ENCODE measurements at places on chromosomes 1 and 21.

DNA sequence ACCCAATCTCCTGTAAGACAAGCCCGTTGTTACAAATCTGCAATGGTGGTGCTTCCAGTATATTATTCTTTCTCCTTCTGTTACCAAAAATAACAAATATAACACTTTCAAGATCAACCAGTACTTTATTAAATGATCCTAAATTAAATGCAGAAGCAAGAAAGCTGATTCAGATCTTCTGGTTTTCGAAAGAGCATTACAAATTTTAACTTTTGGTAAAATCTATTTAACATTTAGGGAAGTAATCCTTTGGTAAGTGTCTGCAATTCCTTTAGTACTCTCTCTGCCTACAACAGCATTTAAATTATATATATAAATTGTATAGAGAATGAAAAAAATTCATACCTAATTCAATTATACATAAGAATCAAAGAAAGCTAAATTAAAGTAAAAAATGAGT lies 198.6 kb upstream of the HMCN1 start:
- DNase-seq, result no peak

- DNase-seq, result no peak
Measured at GRCh38 chr1:154959426-154959780, 2.2 kb downstream of the PYGO2 start.

DNA sequence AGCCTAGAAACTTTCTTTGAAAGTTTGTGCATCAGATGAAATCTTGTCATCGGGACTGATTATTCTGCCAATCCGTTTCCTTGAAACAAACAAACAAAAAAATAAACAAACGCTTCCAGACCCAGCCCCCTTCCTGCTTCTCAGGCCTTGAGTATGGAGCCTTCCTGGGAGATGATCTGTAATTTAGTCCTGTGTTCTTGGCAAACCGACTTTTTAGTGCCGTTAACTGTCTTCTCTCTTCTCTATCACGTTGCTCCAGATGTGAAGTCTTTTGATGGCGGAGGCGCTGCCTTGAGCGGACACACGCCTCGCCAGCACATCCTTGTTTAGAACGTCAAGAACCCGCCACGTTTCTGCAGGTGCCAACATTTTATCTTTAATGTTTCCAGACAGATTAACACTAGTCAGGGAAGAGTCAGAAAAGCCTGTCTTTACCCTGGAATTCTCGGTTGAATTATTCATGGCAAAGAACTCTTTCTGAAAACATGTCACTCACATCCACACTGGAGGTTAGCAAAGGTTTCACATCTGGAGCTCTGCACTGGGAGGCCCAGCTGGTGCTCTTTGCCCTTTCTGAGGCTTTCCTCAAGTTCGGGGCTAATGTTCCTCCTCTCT lies 265.7 kb upstream of the C1orf174 start:
- DNase-seq, result no peak

GRCh38 chr1:63916485-63917360 lies 142.9 kb downstream of the ROR1 start:
- DNase-seq, result no peak

DNA sequence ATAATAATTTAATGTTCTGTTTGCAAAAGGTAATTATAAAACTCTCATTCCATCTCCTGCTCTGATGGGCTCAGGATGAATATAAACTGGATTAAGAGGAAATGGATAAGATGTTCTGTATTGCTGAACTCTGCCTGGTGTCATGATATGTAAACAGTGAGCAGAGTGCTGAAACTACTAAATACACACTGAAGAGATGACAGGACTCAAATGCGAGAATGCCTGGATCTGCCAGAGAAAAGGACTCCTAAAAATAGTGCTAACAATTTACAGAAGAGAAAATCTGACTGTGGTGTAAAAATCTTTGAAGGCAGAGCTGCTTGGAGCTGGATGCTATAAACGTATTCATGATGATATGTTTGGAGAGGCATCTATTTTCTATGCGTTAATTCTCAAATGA lies 303.2 kb downstream of the RWDD3 start:
- DNase-seq, result no peak

DNA sequence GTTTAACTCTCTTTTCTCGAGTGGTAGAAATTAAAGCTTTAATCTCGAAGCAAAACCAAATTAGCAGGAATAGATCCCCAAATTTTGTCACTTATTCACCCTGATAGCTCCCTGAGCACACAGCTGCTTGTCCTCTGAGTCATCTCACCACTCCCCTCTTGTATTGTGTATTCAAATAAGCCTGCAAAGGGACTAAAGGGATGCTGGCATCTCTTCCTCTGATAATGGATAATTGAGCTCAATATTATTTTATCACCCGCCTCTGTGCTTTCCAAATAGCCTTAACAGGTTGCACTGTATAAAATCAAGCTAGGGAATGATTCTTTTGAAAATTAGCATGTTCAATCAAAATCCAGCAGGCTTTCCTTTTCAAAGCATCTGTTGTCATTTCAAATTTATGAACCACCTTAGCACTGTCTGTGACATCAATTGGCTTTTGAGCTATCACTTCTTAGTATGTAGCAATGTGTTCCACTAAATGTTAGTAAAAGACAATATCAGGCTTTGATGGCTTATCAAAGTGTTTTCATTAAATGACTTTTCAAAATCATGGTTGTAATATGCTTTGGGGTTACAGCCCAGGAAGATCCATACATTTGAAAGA lies 561.6 kb downstream of the PLA2G4A start:
- no peak for DNase-seq

DNA sequence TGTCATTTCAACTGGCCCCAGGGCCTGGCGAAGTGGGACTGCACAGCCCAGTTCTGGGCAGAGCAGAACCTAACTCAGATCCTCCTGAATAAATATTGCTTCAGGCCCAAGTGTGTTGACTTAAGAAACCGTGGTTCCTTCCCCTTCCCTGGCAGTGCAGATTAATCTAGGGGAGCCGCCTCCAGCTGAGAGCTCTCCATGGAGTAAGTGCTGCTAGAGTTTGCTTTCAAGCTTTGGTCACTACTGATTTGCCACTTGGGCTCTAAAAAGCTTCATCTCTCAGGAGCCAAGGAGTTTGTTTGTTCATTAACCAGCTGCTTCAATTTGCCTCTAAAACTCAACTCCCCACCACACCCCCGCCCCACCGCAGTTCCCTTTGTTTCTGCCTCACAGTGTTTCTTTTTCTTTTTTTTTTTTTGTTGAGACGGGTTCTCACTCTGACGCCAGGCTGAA lies 112.1 kb downstream of the DTL start:
- no peak for DNase-seq

- no peak for DNase-seq
Measured at GRCh38 chr1:153397924-153398651, 7.2 kb upstream of the S100A8 start.

GRCh38 chr1:94554580-94554979 lies 13.0 kb upstream of the F3 start:
- DNase-seq, result no peak

GRCh38 chr1:149962039-149962647 lies 25.5 kb upstream of the MTMR11 start:
- peak; percentile 71 for DNase-seq

DNA sequence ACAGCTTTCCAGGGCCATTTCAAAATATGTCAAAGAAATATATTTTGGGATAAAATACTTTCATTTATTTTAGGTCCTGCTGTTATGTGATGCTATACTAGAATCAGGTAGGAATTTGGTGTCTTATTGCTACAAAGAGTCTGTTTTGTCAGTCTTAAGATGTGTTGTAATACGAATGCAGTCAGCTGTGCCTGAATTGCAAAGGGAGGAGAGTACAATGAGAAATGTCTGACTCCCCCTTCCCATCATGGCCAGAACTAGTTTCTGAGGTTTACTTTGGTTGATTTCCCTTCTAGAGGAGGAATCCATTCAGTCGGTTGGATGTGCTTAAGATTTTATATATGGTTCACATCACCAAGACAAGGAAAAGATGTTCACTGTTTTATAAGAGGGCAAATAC lies 75.7 kb upstream of the TNFSF18 start:
- no peak for DNase-seq

GRCh38 chr1:167927046-167927754 lies 9.3 kb upstream of the DCAF6 start:
- no peak for DNase-seq

DNA sequence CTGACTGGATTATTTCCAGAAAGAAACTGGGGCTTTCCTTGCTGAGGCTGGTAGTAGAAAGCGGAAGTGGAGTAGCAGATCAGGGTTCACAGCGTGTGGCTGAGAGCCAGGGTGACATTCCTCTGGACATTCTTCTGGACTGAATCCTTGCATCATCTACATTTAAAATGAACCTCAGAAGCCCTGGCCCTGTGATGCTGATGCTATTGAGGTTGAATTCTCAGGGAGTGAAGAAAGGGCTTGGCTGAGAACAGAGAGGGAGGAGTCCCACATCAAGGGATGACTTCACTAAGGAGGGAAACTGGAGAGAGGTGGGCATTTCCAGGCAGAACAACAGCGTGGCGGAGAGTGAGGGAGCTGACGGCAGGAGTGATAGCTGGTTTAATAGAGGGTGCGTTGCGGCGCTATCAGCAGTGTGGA lies 102.3 kb upstream of the LMO4 start:
- peak; percentile 23 for DNase-seq

GRCh38 chr1:160541622-160542302 lies 18.7 kb upstream of the SLAMF6 start:
- DNase-seq, result no peak

GRCh38 chr1:110829955-110830553 lies 42.9 kb upstream of the CD53 start:
- DNase-seq, result peak; percentile 52

- DNase-seq, result no peak
Measured at GRCh38 chr1:197660389-197660788, 114.9 kb downstream of the DENND1B start.

DNA sequence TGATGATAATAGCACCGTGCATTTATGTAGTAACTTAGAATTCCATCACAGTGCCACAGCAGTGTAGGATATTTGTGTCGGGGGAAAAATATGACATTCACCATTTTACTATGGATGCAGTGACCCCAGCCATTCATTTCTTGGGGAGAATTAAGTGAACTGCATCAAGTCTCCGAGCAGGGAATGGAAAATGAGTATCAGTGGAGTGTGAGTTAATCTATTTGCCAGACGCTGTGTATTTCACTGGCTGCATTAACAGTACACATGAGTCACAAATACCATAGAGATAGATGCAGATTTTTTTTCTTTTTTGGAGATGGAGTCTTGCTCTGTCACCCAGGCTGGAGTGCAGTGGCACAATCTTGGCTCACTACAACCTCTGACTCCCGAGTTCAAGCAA lies 33.8 kb upstream of the SLC45A1 start:
- no peak for DNase-seq

- DNase-seq, result no peak
Measured at GRCh38 chr1:6066680-6067079, 21.0 kb downstream of the KCNAB2 start.

DNA sequence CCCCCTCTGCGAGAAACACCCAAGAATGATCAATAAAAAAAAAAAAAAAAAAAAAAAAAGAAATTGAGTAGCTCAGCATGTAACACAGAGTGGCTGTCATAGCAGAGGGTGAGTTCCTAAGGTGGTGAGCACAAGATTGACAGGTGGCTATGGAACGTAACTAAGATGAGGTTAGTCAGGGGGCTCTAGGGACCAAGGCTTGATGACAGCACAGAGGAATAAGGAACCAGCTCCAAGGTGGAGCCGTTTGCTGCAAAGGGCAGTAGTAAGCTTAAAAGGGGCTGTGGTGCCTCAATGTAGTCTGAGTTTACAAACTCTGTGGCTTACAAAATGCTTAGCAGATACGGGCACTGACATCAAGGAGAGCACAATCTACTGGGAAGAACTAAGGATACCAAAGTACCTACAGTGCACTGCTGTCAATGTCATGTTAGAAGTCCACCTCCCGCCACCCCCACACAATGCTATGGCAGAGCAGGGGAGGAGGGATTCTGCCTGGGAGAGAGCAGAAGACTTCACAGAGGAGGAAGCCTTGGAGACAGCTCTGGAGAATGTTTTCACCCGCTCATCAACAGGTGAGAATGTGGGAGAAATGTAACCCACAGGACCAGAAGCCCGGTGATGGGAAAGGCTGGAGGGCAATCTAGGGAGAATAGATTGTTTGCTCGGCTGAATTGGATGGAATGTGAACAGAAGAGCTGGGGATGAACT lies 13.1 kb downstream of the IQGAP3 start:
- no peak for DNase-seq

DNA sequence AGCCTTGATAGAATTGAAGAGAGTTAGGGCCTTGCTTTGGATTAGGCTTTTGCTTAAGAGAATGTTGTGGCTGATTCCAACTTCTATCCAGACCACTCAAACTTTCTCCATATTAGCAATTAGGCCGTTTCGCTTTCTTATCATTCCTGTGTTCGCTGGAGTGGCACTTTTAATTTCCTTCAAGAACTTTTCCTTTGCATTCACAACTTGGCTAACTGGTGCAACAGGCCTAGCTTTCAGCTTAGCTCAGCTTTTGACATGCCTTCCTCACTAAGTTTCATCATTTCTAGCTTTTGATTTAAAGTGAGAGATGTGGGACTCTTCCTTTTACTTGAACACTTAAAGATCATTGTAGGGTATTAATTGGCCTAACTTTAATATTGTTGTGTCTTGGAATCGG lies 183.6 kb upstream of the L1TD1 start:
- no peak for DNase-seq

GRCh38 chr1:215001419-215002021 lies 81.0 kb upstream of the KCNK2 start:
- DNase-seq, result no peak

DNA sequence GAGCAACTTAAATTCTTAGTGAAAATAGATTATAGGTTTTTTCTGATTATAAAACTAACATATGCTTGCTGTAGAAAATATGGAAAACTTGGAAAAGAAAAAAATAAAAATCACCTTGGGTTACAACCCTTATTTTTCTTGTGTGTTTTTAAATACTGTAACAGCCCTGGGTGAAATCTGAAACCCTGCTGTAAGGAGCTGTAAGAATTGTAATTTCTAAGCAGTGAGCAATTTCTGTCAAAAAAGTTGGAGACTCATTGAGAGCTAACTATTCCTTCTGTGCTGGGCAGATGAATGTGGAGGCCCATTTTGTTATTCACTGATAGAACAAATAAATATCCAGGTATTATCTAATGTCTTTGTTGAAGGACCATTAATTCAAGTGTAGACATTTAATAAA lies 42.6 kb downstream of the ADCY10 start:
- no peak for DNase-seq

GRCh38 chr1:223161321-223161720 lies 18.3 kb upstream of the TLR5 start:
- peak; percentile 31 for DNase-seq

- no peak for DNase-seq
Measured at GRCh38 chr1:106584676-106585075, 471.8 kb upstream of the PRMT6 start.

- no peak for DNase-seq
Measured at GRCh38 chr1:205533748-205534443, 29.4 kb downstream of the CDK18 start.

DNA sequence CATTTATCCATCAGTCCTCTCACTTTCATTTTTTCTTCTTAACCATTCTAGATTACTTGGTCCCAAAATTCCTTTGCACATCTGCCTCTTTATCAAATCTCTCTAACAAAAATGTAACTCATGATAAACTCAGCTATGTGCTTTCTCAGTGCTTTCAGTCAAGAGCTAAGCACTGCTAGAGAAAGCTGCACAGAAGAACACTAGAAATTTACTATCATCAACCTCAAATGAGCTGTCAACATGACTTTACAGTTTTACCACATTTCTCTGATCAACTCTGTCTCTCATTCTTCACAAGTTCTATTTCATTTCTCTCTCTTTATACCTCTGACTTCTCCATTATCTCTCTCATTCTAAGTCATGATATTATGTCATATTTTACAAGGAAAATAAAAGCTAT lies 54.2 kb upstream of the PRKACB start:
- no peak for DNase-seq

GRCh38 chr1:38000233-38000528 lies 5.1 kb downstream of the FHL3 start:
- DNase-seq, result no peak

Data from HEK293T (cell line).